ENCODE measurements at places on chromosomes 6 and 20. TPM values are rescaled to one million over a fixed set of nuclear protein-coding genes. Genes with fewer than 3 reads are reported as not detected.

DNA sequence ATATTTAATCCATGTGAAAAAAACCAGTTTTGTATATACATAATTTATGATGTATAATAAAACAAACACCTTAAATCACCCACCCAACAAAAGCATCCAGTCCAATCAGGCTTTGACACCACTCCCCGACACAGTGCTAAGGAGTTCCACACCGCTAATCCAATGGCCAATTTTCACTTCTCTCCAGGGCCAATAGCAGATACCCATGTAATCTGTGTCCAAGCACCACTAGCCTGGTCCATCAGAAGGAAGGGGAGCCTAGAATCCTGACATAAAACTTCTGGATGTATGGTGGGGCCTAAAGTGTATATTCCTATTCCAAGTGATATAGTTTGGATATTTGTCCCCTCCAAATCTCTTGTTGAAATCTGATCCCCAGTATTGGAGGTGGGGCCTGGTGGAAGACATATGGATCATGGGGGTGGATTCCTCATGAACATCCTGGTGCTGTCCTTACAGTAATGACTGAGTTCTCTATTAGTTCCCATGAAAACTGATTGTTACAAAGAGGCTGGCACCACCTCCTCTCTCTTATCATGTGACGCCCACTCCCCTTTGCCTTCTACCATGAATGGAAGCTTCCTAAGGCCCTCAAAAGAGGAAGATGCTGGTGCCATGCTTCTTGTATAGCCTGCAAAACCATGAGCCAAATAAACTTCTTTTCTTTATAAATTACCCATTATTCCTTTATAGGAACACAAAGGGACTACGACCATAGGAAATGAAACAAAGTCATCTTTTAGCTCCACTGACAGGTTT, 20.8 kb downstream of the RALGAPA2 start:
- no peak overlapping the region for H3K27ac ChIP-seq
- H3K4me1 ChIP-seq = no peaks in the 10 kb centered on the region
- H3K27me3 ChIP-seq = no peaks in the 10 kb centered on the region
- no peak overlapping the region for H3K4me3 ChIP-seq
- DNase-seq = no peak

DNA sequence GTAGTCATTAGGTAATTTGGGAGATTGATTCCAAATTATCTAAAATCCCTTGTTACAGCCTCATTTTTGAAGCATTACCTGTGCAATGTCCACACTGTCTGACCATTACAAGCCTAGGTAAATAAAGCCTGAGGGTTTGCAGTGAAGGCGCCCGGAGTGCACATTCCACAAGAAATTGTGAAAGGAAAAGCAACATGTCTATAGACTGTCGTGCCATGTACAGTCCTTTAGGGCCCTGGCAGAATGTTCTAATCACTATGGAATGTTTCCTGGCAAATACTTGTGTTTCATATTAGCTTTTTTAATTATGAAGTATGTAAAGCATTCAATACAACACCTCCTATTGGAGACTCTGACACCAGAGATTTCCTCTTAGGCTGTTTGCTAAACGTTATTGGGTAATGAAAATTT, 28.9 kb downstream of the PREP start:
- H3K27me3 ChIP-seq = no peaks in the 10 kb centered on the region
- H3K4me1 ChIP-seq = peaks cover 14% of the 10 kb centered on the region
- peaks cover 11% of the 10 kb centered on the region for H3K36me3 ChIP-seq
- peak; percentile 75 for DNase-seq
- H3K4me3 ChIP-seq = peak overlapping the region; percentile 52

- H3K4me1 ChIP-seq = peaks cover 5% of the 10 kb centered on the region
- no peak overlapping the region for H3K4me3 ChIP-seq
- DNase-seq = peak; percentile 28
- no peaks in the 10 kb centered on the region for H3K36me3 ChIP-seq
- no peaks in the 10 kb centered on the region for H3K27me3 ChIP-seq
Observed at GRCh38 chr6:159282421-159282820, 113.2 kb downstream of the FNDC1 start.

DNA sequence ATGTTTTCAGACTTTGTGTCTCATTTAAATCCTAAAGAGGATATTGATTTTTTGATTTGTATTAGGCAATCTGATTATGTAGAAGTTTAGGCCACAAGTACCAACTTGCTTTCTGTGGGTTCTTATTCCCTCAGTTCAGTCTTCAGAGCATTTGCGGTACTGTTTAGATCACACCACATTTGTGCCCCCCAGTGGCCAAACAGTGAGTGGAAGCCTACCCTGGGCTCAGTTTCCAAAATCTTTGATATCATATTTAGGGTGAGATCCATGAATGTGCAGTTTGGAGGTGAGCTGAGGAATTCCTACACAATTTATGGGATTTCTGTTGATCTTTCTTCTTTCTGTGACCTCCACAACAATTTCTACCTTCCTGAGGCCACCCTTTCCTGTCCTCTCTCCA, 92.3 kb upstream of the FUT9 start:
- no peak overlapping the region for H3K27ac ChIP-seq
- no peaks in the 10 kb centered on the region for H3K27me3 ChIP-seq
- H3K4me1 ChIP-seq = no peaks in the 10 kb centered on the region
- H3K4me3 ChIP-seq = no peak overlapping the region
- H3K36me3 ChIP-seq = no peaks in the 10 kb centered on the region

DNA sequence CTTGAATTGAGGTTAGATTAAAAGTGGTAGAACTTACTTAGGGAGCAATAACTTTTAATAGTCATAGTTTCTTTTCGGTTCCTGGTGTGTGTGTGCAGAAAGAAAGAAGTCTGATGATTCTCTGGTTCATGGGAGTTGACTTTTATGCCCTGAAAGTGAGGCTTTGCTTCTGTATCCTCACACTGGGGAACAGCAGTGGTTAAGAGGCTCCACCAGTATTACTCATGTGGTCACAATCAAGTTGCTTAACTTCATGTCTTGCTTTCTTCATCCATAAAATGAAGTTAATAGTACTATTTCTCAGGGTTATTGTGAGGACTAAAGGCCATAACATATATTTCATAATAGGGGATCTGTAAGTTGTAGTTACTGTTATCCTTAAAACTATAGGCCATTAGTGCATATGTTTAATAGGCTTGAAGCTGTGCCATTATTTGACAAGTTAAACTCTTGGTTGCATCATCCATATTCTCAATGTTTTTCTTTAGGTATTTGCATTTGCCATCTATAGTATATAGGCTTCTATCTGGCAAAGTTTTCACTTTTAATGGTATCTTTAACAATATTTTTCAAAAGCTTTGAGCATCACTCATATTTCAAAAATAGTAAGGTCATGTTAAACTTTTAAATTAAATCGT, 262.4 kb downstream of the PLCB1 start:
- DNase-seq = peak; percentile 83
- no peaks in the 10 kb centered on the region for H3K36me3 ChIP-seq
- H3K4me1 ChIP-seq = peaks cover 10% of the 10 kb centered on the region
- H3K4me3 ChIP-seq = no peak overlapping the region
- H3K27me3 ChIP-seq = no peaks in the 10 kb centered on the region
- peak overlapping the region; percentile 32 for H3K27ac ChIP-seq

DNA sequence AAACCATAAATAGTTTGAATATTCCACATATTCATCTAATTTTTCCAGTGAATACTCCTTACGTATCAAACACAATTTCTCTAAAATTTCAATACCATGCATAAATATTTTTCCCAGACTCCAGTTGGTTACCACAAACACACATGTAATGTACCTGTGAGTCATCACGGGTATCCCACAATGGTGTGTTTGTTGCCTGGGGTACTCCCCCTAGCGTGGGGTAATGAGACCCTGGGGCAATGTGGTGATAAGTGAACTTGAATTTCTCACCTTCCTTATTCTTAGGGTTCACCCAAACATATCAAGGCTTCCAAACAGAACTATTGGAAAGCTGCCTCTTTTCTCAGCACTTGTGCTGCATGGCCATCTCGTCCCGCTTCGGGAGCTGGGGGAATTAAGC, 51.0 kb downstream of the STX7 start:
- peaks cover 34% of the 10 kb centered on the region for H3K4me1 ChIP-seq
- no peaks in the 10 kb centered on the region for H3K27me3 ChIP-seq
- no peak for DNase-seq
- no peak overlapping the region for H3K27ac ChIP-seq

- no peak for DNase-seq
- no peak overlapping the region for H3K4me3 ChIP-seq
- no peaks in the 10 kb centered on the region for H3K27me3 ChIP-seq
- H3K27ac ChIP-seq = no peak overlapping the region
- no peaks in the 10 kb centered on the region for H3K36me3 ChIP-seq
- H3K4me1 ChIP-seq = no peaks in the 10 kb centered on the region
Observed at GRCh38 chr20:10665791-10666190, 8.0 kb downstream of the JAG1 start.

- H3K4me3 ChIP-seq = no peak overlapping the region
- H3K36me3 ChIP-seq = no peaks in the 10 kb centered on the region
- no peaks in the 10 kb centered on the region for H3K27me3 ChIP-seq
- no peak for DNase-seq
Observed at GRCh38 chr6:71579902-71580301, 291.3 kb downstream of the OGFRL1 start.

DNA sequence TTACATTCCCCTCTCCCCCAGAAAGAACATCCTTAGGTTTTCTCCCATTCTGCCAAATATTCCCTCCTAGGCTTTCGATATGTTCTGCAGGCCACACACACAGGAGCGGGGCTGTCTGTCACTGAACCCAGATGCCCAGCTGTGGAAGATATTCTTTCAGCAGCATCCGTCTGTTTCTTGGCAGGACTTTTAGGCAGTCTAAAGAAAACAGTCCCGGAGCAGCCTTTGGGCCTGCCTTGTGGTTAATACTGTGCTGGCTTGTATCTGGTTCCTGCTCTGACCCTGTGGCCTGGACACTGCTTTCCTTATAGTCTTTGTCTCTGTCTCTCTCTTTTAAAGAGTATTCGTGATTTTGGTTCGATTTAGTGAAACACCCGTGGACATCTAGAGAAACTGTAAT, 94.6 kb upstream of the SUPT3H start:
- no peak overlapping the region for H3K27ac ChIP-seq
- peaks cover 17% of the 10 kb centered on the region for H3K36me3 ChIP-seq
- no peak for DNase-seq
- no peaks in the 10 kb centered on the region for H3K27me3 ChIP-seq
- no peaks in the 10 kb centered on the region for H3K4me1 ChIP-seq
- no peak overlapping the region for H3K4me3 ChIP-seq

DNA sequence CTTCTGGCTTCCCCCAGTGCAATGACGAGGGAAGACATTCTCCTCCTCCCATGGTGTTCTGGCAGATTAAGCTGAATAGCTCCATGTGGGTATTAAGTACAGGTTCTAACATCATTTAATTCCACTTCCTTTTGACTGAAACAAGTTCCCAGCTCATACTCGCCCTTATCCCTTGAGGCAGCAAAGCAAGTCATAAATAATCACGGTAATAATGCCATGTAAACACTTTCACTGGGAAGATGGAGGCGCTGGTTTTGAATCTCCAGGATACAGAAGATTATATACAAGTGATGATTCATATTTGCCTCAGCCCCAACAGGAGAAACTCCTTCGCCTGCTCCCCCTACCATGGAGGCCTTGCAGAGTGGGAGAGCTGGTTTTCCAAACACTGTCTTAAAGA, 141.3 kb downstream of the PXDC1 start:
- no peak overlapping the region for H3K27ac ChIP-seq
- peaks cover 18% of the 10 kb centered on the region for H3K4me1 ChIP-seq
- no peaks in the 10 kb centered on the region for H3K36me3 ChIP-seq
- no peaks in the 10 kb centered on the region for H3K27me3 ChIP-seq
- DNase-seq = no peak

- H3K4me3 ChIP-seq = no peak overlapping the region
- H3K36me3 ChIP-seq = no peaks in the 10 kb centered on the region
- H3K4me1 ChIP-seq = no peaks in the 10 kb centered on the region
- no peak overlapping the region for H3K27ac ChIP-seq
Observed at GRCh38 chr6:93584300-93584699, 164.9 kb upstream of the EPHA7 start.

DNA sequence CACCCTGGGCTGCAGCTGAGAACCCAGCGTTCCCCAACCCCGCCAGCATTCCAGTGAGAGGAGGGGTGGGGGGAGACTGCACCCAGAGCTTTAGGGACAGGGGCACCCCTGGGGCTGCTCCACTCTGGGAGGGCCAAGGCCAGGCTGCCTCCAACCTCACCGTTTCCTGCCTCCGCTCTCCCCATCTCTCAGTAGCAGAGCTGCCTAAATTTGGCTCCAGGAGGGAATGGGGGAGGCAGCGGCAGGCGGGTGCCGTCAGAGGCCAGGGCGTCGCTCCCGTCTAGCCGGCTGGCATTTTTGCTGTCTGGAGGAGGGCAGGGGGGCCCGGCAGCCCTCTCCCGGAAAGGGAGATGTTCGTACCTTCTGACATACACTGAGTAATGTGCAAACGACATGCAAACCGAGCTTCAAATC, 46.6 kb downstream of the NOL4L start:
- H3K4me1 ChIP-seq = no peaks in the 10 kb centered on the region
- peak; percentile 51 for DNase-seq
- H3K4me3 ChIP-seq = no peak overlapping the region
- H3K27ac ChIP-seq = no peak overlapping the region

- DNase-seq = no peak
- no peaks in the 10 kb centered on the region for H3K4me1 ChIP-seq
- H3K4me3 ChIP-seq = no peak overlapping the region
- peaks cover 11% of the 10 kb centered on the region for H3K27me3 ChIP-seq
- H3K36me3 ChIP-seq = no peaks in the 10 kb centered on the region
Observed at GRCh38 chr6:79627422-79627821, 3.7 kb upstream of the SH3BGRL2 start.

DNA sequence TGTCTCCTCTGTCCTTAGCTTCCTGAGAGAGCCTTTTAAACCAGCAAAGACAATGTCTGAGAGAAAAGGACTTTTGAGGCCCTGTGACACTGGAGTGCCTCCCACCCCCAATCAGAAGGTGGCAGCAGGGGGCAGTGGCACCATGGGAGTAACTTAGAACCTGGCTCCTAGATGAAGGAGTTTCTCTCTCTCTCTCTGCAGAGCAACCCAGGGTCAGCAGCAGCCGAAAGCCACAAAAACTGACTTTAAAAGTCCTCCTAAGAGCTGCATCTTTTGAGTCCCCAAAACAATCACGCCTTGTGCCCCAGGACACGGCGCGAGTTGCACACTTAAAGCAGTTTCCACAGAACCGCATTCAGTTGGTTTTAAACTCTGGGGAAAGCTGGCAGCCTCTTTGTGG, 5.3 kb upstream of the TCP11 start:
- H3K4me3 ChIP-seq = no peak overlapping the region
- H3K36me3 ChIP-seq = no peaks in the 10 kb centered on the region
- DNase-seq = peak; percentile 70
- H3K27me3 ChIP-seq = no peaks in the 10 kb centered on the region

- no peaks in the 10 kb centered on the region for H3K4me1 ChIP-seq
- no peak overlapping the region for H3K4me3 ChIP-seq
- no peaks in the 10 kb centered on the region for H3K27me3 ChIP-seq
- no peaks in the 10 kb centered on the region for H3K36me3 ChIP-seq
Observed at GRCh38 chr6:54970337-54970736, 123.8 kb downstream of the FAM83B start.

- no peak overlapping the region for H3K27ac ChIP-seq
- H3K36me3 ChIP-seq = no peaks in the 10 kb centered on the region
- H3K4me3 ChIP-seq = no peak overlapping the region
- H3K4me1 ChIP-seq = no peaks in the 10 kb centered on the region
Observed at GRCh38 chr20:48478806-48479585, 348.8 kb downstream of the PREX1 start.

GRCh38 chr6:164753517-164753916, 555.9 kb downstream of the C6orf118 start:
- no peaks in the 10 kb centered on the region for H3K27me3 ChIP-seq
- DNase-seq = peak; percentile 5
- H3K4me3 ChIP-seq = no peak overlapping the region
- no peak overlapping the region for H3K27ac ChIP-seq
- no peaks in the 10 kb centered on the region for H3K36me3 ChIP-seq
- no peaks in the 10 kb centered on the region for H3K4me1 ChIP-seq

HMGN4 gene
- 81.6 TPM for total RNA-seq

LINC00237 gene
- total RNA-seq = not detected

JPH2 gene
- total RNA-seq = 9.7 TPM

ATAT1 gene
- 2.3 TPM for total RNA-seq

MATN4 gene
- not detected for total RNA-seq

SYNGAP1 gene
- 2.8 TPM for total RNA-seq

Measured in GM23248 (cell line).